RKO (cell line): ENCODE measurements at places on chromosomes 2 and 18.

DNA sequence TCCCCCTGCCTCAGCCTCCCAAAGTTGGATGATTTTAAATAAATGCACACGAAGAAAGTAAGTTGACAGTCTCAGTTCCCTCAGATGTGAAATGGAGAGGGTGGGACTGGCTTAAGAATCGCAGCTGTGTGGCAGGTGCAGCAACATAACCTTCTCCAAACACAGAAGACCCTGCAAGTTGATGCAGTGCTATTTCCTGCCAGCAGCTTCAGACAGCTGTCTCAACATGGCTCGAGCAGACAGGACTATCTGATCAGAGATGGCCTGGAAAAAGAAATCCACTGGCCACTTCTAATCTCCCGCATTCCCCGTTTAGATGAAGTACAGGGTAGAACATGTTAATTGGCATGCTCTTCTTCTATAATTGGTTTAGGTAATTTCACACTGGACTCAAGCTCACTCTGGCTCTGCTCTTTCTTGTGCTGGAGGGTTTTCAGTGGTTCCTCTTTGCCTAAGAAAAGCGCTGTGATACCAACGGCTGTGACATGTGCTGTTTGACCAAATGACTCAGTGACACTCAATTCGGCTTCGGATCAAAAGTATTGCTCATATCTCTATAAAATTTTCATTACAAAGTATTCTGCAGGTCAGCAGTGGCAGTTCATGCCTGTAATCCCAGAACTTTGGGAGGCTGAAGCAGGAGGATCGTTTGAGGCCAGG lies 40.2 kb downstream of the MYOM1 start:
- no peak for DNase-seq

- no peak for DNase-seq
Observed at GRCh38 chr2:26448651-26449050, 29.3 kb downstream of the OTOF start.

- no peak for DNase-seq
Observed at GRCh38 chr2:26740890-26741302, 23.2 kb upstream of the SLC35F6 start.

DNA sequence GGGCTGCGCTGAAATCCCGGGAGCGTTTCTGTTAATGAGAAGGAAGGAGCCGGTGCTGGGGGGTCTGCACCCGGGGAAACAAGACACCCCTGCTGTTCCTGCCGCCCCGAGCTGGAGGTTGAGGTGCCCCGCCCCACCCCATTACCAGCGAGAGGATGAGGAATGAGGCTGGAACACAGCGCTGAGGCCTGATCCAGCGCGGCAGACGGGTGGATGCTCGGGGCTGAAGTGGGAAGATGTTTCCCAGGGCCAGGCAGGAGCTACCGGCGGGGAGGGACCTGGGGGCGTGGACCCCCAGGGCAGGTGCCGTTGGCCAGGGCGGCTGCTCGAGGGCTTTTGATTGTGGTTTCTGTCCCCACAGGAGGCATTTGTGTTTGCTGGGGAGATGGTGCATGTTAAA lies 134.3 kb upstream of the CTDP1 start:
- DNase-seq = no peak

GRCh38 chr18:58896268-58896667 lies 31.6 kb downstream of the ZNF532 start:
- DNase-seq = no peak

- no peak for DNase-seq
Observed at GRCh38 chr2:118050386-118050785, 36.5 kb upstream of the CCDC93 start.

DNA sequence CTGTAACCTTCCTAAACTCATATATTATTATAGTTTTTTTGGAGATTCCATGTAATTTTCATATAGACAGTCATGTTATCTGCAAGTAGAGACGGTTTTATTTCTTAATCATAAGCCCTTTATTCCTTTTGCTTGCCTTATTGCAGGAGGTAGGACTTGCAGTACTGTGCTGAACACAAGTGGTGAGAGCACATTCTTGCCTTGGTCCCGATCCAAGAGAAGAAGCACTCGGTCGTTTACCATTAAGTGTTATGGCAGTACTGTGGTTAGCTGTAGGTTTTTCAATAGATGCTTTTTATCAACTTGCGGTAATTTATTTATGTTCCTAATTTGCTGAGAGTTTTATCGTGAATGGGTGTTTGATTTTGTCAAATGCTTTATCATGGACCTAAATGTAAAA lies 305.7 kb downstream of the DYSF start:
- no peak for DNase-seq

- DNase-seq = peak; percentile 65
Observed at GRCh38 chr2:47323009-47323821, 79.7 kb upstream of the MSH2 start.

GRCh38 chr2:215105607-215106354 lies 32.6 kb downstream of the ABCA12 start:
- DNase-seq = no peak

- DNase-seq = no peak
Observed at GRCh38 chr2:43676322-43677050, at the start of gene C1GALT1C1L. Gene C1GALT1C1L (minus strand): TSS chr2:43676429. CDS start chr2:43676322, 107 bp downstream.

GRCh38 chr2:11919953-11920352 lies 173.5 kb downstream of the LPIN1 start:
- DNase-seq = no peak

- DNase-seq = no peak
Observed at GRCh38 chr18:31042084-31042405, 497 bp downstream of the DSC3 start.

GRCh38 chr18:26312199-26312598 lies 86.0 kb downstream of the TAF4B start:
- no peak for DNase-seq

GRCh38 chr2:30332791-30333453 lies 101.6 kb downstream of the LBH start:
- DNase-seq = no peak

- DNase-seq = no peak
Observed at GRCh38 chr2:72920318-72921087, 3.2 kb downstream of the EMX1 start.

DNA sequence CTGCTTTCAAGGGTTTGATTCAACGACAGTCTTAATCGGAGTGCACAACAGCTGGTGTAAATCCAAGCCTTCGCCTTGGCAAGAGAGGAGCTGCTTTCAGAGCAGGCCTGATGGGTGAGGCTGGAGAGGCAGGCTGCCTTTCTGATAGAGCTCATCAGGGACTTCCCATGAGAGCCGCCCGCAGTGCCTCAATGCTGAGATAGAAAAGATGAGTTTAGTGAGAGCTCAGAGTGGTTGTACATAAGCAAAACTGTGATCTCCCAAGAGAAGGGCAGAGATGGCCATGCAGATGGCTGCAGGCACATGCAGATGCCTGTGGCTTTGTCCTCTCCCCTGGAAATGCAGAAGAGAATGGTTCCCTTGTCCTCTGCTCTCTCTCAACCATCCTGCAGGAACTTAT lies 122.1 kb downstream of the ARL4C start:
- DNase-seq = no peak

DNA sequence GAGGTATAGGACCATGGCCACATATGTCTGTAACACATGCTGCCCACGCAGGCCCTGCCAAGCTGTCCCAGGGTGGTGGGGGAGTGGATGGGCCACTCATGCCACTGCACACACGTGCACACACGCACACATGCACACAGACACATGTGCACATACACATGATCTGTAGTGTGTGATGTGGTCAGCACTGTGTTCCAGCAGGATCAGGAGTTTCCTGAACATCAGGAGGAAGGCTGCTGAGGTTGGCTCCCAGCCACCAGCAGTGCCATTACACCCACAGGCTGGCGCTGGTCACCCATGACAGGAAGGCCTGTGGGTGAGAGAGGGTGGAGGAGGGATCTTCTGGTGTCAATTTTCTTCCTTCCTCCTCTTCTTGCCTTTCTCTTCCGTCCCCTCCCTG lies 44.7 kb downstream of the POMC start:
- no peak for DNase-seq

- no peak for DNase-seq
Observed at GRCh38 chr2:18611604-18612003, 22.2 kb upstream of the NT5C1B start.

DNA sequence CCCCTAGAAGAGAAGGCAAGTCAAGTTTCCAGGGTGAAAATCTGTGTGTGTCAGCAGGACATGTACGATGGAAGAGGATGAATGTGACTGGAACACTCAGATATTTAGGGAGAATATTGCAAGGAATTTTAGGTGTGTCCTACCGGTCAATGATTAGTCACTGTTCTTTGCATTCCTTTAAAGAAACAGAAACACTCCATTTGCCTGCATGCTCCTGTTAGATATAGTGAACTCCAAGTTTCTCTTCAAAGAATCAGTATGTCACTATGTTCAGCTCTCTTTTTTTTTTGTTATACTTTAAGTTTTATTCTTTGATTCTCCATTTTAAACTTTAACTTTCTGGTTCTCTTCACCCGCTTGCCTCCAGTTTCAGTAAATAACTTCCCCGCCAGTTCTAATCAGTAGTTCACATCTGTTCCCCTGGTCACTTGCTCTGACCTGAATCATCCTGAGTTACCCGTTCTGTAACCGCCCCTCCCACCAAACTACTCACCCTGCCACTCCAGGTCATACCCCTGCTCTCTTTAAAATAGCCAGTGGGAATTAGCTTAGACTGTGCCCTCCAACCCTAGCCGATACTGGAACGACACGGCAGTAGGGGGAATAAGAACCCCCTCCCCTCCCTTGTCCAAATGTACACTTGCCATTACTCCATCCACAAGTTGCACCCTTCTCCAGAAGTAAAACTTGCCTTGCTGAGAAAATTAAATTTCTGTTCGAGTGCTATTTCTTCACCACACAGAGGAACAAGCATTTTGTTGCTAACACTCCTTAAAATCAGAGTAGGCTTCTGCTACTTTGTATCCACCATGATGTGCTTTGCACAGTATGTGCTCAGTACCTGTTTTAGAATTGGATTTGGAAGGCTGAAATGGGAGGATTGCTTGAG lies 268.4 kb downstream of the METTL4 start:
- DNase-seq = peak; percentile 53

- no peak for DNase-seq
Observed at GRCh38 chr2:174573621-174574081, 24.0 kb downstream of the WIPF1 start.

DNA sequence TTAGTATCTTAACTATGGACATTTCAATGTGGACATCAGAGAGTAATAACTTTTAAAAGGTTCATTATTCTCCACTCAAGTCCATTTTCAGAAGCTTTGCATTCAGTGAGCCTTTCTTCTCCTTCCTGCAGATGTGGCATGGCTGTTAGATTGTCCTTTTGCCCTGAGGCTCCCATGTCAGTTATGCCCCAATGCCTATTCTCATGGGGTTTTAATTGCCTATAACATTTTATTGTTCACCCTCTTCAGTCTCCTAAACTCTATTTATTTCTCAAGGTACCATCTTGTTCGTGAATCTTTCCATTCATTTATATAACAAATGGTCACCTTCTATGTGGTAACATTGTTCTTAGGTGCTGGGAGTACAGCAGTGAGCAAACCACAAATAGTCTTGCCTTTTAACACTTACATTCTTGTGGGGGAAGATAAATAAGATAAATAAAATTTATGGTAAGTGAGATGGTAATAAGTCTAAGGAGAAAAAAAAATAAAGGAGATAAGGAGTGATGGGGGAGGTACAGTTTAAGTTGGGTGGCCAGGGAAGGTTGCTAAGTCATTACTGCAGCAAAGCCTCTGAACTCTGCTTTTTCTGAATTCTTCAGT lies 277.9 kb upstream of the SIX3 start:
- no peak for DNase-seq

- no peak for DNase-seq
Observed at GRCh38 chr2:88855620-88856408, 164.3 kb downstream of the RPIA start.
